ENCODE measurements at places on chromosomes 16 and 17.

GRCh38 chr17:67125924-67126323 is 81.6 kb downstream of the CACNG1 start:
- no peak for DNase-seq

- DNase-seq = no peak
Measured at GRCh38 chr16:56635441-56635967, 3.0 kb upstream of the MT1A start.

- no peak for DNase-seq
Measured at GRCh38 chr16:85788819-85789218, 10.5 kb downstream of the EMC8 start.

DNA sequence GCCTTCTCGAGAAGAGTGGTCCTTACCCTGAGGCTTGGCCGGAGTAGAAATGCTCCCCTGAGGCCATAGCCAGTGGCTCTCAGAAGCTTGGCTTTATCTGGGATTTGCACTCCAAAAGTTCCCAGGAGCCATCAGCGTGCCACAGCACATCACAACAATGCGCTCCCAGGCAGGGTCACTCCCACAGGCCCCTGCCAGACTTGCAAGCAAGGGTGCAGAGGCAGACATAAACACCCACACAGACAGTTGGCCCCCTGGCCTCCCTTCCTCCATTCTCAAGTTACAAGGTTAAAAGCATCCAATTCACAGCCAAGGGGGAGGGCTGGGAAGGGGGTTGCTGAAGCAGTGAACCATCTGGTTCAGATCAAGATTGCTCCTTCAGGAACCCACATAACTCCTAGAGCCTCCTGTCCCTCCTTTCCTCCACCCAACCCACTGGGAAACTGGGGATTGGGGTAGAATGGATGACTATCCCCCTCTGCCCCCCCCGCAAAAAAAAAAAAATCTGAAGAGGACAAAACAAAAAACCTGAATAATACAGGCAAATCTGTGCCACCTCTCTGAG is 1.8 kb downstream of the ST3GAL2 start:
- DNase-seq = no peak

DNA sequence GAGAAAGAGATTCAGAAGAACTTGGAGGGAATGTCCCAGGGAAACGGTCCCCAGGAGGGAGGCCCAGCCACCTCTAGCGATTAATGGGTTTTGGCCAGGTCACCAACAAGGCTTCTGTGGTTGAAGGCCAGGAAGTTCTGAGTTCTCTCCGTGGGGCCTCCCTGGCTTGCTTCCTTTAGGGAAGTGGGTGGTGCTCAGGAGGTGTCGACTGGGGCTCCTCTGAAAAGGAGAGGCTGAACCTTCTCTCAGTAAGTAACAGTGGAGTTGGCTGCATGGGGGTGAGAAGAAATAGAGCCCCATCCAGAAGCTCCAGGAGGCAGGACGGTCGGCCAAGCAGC is 77.1 kb upstream of the GSE1 start:
- no peak for DNase-seq

- no peak for DNase-seq
Measured at GRCh38 chr16:64185954-64186353, 935.9 kb downstream of the CDH11 start.
